KG1 (cell line): ENCODE measurements at places on chromosomes 3 and 15.

GRCh38 chr3:106816838-106817237 lies 560.4 kb upstream of the CCDC54 start:
- no peak for DNase-seq

DNA sequence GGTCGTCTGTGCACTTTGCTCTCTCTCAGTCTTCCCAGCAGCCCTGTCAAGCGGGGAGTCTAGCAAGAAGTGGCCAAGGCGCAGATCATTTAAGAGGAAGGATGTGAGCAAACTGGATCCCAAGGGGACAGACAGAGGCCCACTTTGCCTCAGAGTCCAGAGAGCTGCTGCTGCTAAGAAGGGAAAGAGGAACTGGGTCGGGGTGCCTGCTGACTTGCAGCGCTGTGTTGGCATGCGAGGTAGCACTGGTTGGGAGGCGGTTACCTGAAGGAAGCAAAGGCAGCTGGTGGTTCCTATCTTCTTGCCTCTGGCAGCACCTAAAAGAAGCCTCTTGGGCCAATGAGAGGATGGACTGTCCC lies 28.1 kb downstream of the SMAD3 start:
- DNase-seq, result peak; percentile 46

GRCh38 chr3:76638006-76638405 lies 401.9 kb upstream of the ROBO2 start:
- no peak for DNase-seq

DNA sequence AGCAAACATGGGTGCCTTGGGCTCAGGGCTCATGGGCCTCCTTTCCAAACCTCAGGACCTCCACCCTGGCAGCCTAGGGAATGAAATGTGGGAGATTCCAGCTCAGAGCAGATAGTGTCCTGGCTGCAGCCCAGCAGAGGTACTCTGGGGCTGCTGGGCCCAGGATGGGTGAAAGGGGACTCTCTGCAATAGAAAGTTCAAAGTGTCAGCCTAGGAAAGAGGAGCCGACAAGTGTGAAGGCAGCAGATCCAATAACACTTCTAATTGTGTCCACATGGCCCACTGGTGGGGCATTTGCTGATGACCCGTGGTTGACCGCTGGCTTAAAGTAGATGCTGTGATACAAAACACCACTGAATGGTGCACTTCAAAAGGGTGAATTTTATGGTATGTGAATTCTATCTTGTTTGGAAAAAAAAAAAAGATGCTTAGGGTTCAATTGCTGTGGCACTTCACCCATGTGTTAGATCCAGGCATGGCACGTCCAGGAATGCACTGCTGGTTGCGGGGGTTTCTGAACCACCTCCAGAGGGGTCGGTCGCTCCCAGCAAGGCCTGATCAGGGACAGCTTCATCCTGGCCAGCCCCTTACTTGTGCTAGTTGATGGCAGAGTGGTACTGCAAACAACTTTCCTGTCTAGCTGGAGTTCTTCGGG lies 20.9 kb downstream of the AMOTL2 start:
- DNase-seq, result no peak

- no peak for DNase-seq
These were observed 96.4 kb downstream of the NSUN3 start for GRCh38 chr3:94159062-94159828.
